Transverse colon (tissue), 4 donors: ENCODE measurements at places on chromosomes 11 and 22. TPM values are rescaled to one million over a fixed set of nuclear protein-coding genes. Genes with fewer than 3 reads are reported as not detected.
A peak's percentile ranks its signal among the peaks of the same experiment; 100 is the strongest.

DNA sequence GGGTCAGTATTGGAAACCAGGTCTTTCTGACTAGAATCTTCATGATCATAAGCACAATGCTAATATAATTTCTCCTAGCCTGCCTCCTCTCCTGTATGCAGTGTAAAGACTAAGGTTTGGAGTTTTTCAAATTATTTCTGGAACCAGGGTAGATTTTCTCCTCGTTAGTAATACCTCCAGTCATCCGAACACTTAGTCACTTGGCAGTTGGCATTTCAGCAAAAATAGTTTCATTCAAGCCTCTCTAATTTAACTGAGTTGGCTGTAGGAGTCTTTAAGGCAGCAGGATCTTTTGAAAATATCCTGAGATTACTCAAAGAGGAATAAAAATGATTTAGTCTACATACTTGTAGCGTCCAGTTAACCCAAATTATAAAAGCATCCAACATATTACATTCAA lies 6.3 kb downstream of the TYR start:
- DNase-seq: no peak

GRCh38 chr11:28671274-28671673 lies 563.1 kb downstream of the METTL15 start:
- DNase-seq: no peak

- DNase-seq: peak; percentile 90
Measured at GRCh38 chr11:57322256-57323166, 2.2 kb downstream of the TNKS1BP1 start.

- no peak for DNase-seq
Measured at GRCh38 chr11:112836256-112836602, 125.0 kb upstream of the NCAM1 start.

GRCh38 chr22:26502688-26503561 lies 9.3 kb downstream of the TFIP11 start:
- peak; percentile 55 for DNase-seq

TBX10 gene
- total RNA-seq: not detected

SPI1 gene
- 7.1 TPM for total RNA-seq

DNA sequence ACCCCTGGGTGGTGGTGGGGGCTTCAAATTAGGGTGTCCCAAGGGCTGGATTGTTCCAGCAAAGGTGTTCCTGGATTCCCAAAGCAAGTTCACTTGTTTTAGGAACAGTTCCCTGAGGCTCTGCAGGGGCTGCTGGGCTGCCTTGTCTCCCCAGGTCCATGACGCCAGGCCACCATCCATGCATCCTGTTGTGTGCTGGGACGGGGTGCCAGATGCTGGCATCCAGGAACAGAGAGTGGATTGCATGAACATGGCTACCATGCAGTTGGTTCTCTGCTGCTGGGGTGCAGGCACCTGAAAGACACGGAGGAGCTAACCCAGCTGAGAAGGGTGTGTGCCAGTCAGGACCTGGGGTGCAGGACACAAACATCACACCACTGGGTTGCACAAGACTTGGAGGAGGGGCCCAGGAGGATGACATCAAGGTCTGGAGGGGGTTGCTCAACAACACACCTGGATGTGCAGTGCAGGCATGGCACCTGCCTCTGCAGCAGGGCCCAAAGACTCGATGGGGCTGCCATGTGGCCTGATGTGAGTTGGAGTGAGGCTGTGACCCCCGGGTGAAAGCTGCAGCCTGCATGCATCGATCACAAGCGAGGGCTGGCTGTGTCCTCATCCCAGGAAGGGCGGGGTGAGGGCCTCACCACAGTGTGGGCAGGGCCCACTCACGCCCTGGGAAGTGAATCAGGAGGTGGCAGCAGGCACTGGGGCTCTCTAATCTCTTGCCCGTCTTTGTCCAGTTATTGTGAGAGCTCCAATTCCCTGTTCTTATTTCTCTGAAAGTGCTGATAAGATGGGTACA lies 74.0 kb upstream of the CLDN5 start:
- no peak for DNase-seq

GRCh38 chr11:40139066-40139465 lies 1320.4 kb downstream of the LRRC4C start:
- no peak for DNase-seq

- peak; percentile 91 for DNase-seq
Measured at GRCh38 chr22:50544078-50544745, 1.5 kb upstream of the KLHDC7B start.

KLHDC7B gene
- total RNA-seq: 1.5 TPM

DNA sequence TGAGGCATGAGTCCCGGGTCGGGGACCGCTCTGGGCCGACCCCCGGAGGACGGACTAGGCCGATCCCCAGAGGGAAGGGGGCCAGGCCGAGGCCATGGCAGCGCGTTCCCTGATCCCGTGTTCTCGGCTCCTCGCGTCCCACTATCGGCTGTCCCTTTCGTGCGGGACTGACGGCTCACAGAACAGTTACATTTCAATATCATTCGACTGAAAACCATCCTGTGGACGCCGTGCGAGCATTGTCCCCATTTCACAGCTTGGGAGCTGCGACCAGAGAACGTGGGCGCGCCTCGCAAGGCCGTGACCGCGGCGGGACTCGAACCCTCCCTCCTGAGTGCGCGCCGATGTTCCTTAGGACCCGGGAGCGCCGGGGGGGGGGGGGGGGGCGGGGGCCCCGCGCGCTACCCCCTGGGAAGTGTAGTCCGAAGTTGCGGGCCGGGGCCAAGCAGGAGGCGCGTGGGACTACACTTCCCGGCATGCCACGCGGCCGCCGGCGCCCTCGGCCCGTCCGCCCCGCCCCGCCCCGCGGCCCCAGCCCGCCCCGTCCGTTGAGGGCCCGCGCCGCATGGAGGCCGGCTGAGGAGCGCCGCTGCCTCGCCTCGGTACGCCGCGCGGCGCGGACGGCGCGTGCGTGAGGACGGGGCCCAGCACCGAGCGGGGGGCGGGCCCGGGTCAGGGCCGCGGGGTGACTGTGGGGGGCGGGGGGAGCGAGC lies at the start of gene TRABD:
TRABD (plus strand) TSS at position 539 of the 713 bp plus-strand sequence. CDS start 7,148 bp downstream, outside the sequence.
- DNase-seq: peak; percentile 93

GRCh38 chr11:70736461-70736860 lies 338.1 kb downstream of the CTTN start:
- DNase-seq: no peak

DNA sequence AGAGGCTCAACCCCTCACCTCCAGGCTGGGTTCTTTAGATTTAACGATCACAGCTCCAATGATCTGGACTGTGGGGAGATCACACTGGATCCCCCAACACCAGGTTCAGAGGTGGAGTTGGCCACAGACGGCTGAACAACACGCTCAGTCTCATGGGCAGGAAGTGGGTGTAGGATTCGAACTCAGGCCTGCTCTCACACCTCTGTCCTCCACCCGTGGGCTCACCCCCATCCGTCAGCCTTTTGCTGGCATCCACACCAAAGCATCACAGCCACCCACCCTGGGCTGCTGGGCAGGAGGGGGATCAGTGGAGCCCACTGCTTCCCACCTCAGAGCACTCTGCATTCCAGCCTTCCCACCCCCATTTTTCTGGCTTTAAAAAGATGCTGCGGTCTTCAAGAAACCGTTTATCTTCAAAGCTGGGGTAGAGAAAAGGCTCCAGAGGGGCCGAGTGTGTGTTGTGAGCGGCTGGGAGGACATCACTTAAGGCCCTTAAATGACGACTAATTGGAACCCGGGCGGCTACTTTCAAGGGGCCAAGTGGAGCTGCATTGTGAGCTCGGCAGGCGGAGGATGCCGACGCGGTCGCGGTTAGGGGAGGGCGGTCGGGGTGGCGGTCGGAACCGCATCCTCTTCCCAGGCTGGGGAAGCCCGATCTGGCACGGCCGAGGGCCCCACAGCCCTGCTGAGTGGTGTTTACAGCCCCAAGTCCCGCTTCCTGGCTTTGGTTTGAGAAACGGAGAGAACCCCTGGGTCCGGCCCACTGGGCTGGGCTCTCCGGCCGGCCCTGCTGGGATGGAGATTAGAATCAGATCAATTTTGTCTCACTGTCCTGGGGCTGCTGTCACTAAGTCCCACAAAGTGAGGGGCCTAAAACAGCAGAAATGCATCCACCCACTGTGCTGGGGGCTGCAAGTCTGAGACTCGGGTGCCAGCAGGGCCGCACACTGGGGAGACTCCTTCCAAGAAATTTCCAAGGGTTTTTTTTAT lies 15.9 kb upstream of the FGF3 start:
- DNase-seq: no peak

- no peak for DNase-seq
Measured at GRCh38 chr22:24744638-24745037, 29.9 kb downstream of the PIWIL3 start.

GRCh38 chr11:134591338-134591737 lies 179.3 kb upstream of the B3GAT1 start:
- DNase-seq: no peak

GRCh38 chr11:68990995-68991780 lies 10.4 kb upstream of the MRGPRD start:
- peak; percentile 1 for DNase-seq

DNA sequence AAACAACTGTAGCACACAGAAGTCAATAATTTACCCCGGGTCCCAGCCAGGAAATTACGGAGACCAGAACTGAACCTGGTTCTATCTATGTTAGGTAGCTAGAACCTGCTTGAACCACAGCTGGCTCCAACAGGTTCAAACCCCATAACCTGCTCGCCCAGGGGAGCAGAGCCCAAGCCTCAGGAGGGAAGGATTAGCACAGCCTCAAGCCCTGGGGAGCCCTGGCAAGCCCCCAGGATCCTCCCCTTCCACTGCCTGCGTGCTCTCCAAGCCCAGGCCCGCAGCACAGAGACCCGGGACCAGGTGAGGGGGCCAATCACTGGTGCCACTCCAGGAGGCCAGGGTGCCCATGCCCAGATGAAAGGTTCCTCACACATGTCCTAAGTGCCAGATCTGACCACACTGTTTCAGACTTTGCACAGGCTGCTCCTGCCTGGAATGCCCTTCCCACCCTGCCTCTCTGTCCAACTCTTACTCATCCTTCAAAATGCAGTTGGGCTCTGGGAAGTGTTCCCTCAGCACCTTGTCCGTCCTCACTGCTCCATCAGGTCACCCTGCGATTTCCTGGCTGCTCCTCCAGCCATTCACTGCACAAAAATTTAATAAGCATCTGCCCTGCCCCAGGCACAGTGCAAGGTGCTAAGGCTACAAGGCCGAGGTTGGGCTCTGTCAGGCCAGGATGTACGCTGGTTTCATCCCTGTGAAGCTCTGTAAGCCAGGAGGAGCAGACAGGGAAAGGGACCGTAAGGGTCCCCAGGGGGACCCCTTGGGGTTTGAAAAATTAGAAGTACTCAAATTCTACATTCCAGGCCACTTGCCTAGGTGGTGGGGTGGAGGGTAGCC lies 32.2 kb downstream of the ARRB1 start:
- DNase-seq: peak; percentile 67

DNA sequence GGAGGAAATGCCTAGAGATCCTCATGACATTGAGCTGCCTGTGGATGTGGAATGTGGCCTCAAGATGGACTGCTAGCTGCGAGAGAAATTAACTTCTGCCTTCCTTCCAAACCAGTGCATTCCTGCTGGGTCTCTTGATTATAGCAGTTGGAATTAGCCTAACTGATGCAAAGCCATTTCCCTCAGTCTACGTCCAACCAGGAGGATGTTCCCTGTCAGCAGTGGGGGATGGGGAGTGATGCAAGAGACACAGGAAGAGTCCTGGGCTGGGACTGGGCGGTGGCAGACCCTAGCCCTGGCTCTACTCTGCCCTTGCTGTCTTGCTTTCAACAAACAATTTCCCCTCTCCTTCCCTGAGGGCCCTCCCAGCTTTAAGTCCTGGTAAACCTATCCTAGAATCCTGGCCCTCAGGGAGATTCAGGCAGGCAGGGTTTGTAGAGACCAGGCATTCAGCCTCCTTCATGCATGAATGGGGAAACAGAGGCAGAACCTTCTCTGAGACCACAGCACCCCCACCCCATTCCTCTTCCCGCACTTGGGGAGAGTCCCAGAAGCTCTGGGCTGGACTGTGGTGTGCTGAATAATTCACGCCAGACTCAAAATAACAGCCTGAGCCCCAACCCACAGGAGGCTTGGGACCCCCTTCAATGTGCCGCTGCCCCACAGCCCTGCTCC lies 17.0 kb downstream of the C11orf96 start:
- no peak for DNase-seq

CACNA1I gene
- 1.1 TPM for total RNA-seq

DNA sequence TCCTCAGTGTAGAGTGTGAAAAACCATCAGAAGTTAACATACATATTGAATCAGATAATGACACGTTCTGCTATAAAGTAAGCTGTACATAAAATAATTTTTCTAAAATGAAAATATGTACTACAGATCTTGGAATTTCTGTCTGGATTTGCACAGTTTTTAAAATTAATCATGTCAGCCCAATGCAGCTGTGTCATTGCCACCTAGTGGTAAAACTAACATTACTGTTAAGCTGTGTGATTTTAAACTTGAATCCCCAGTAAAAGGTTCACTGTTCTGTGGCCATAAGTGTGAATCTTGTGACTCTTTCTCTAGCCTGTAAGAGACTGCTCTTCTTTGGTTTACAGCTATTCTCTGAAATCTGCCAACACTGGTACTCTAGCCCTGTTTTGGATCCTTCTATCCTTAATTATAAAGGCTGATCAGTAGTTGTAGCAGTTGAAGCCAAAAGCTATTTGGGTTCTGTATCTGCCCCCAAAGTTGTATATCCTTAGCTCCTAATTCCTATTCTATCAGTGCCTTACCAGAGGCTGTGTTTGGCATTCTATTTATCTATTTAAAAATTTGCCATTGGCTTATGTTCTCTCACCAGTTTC lies 4.0 kb downstream of the JRKL start:
- no peak for DNase-seq

DNA sequence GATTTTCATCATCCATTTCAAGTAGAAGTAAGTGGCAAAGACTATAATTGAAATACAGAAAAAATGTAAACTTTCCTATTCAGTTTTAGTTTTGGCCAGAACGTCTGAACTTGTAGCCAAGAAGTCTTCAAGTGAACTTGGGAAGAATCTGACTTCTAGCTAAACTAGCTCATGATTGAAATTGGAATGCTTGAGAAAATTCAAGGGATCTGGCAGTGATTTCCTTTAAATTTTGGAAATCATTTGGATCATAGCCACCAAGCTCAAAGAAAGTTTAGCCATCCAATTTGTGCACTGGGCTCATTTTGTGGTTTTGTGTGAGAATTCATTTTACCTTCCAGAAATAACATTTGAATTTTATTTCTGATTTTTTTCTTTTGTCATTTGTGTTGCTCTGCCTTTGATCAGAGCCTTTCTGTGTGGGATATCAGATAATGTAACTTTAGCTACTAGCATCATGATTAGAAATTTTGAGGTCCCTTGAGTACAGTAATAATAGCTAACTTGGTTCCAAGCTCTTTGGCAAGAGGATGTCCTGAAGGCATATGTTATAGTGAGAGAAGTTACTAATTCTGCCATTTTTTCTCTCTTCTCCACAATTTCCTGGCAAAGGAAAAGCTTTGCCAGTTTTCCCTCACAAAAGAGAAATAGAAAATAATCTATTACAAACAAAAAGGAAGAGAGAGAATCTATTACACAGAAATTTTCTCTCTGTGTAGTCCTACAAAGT lies 2123.7 kb upstream of the RAG2 start:
- DNase-seq: no peak

DNA sequence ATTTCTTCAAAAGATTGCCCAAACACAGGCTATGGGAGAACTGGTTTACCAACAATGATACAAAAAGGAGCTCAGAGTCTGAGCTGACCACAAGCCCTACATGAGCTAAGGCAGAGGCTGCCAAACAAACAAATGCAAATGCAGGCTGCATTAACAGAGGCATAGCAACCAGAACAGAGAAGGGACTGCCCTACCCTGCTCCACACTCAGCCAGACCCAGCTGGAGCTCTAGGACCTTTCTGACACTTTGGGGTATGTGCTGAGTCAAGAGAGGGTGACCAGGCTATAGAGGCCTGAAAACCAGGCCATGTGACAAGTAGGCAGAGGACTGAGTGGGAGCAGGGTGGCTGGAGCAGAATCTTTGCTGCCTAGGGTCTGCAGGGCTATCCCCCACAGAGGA lies 17.8 kb upstream of the P2RY2 start:
- DNase-seq: no peak
